ENCODE measurements at places on chromosomes 6 and 20.

GRCh38 chr20:46324960-46325703, 16.8 kb upstream of the CDH22 start:
- no peak for DNase-seq

DNA sequence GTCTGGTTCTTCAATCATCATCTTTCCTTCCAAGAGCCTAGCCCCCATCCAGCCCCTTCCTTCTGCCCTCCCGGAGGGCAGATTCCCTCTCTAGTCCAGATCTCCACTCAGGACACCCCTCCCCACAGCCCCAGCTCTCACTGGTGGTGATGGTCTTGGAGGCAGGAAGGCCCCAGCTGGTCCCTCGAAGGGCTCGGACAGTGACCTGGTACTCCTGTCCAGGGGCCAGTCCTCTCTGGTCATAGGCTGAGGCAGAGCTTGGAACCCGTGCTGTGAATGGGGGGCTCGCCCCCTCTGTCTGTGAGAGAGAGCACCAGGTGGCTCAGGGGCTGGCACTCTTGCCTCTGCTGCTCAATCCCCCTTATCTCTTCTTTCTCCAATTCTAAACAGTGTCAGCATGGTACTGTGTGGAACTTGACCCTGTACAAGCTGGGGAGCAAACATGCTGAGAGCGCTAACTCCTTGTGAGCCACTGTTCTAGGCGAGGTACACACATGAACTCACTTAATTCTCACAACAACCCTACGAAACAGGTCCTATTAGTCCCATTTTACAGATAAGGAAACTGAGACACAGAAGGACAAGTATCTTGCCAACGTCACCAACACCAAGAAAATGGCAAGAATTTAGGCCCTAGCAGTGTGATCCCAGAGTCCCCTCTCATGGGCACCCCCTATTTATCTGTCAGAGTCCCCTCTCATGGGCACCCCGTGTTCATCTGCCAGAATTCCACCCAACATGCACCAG, 19.9 kb downstream of the TNXB start:
- no peak for DNase-seq

- no peak for DNase-seq
Measured at GRCh38 chr6:39236742-39237141, 7.5 kb upstream of the KCNK5 start.

- no peak for DNase-seq
Measured at GRCh38 chr20:34322267-34323105, 19.3 kb upstream of the AHCY start.

DNA sequence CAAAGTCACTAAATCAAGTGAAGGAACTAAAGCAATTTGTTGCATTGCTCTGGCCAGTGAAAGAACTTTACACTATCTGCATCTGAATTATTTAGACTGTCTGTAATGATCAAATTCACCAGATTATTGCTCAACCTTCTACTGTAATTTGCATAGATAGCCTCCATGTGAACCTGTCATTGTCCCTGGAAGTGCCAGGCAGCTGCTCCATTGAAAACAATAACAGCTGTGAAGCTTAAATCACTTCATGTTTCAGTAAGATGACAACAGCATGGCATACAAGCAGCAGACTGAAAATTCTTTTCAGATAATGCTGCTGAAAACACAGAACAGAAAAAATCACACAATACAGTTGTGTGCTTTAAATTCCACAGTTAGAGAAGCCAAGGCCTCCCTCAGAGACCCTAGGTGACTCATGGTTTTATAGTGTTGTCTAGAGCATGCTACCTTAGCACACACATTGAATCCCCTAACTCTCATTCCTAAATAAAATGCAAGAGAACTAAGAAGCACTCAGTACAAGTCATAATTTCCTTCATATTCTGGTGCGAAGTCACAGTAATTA, 248.9 kb downstream of the TPBG start:
- DNase-seq: no peak

DNA sequence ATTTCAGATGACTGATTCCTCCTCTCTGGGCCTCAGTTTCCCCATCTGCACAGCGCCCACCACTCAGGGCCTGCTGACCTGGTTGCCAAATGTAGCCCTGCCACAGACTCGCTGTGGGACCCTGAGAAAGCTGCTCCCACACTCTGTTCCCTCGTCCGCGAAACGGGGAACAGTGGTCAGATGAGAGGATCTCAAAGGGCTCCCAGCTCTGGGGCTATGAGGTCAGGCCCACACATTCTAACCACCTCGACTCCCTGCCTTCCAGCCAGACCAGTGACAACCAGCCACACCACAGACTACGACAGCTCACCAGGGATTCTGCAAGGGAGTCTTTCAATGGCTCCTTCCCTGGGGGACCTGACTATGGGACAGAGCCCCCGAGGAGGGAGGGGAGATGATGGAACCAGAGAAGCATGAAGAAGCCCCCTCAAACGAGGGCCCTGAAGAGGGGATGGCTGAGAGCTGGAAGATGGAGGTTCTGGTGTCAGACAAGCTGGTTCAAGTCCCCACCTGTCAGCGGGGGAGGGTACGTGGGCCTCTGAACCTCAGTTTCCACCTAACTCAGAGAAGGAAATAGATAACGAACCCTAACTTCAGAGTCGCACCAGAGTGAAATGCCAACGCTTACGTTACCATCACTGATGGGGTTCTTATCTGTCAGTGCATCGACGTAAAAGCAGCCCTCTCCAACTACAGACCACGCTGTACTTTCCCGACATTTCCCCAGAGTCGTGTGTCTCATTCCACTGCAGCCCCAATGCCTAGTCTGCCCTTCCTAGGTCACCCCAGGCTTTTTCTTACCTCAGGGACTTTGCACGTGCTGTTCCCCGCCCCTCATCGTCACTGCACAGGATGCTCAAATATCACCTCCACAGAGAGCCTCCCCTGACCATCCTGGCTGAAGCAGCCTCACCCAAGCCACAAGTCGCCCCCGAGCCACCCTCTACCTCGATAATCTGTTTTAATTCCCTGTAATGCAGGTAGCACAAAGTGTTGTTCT, 60.5 kb downstream of the PREX1 start:
- no peak for DNase-seq

- no peak for DNase-seq
Measured at GRCh38 chr20:2585811-2586210, 49.4 kb downstream of the TMC2 start.

DNA sequence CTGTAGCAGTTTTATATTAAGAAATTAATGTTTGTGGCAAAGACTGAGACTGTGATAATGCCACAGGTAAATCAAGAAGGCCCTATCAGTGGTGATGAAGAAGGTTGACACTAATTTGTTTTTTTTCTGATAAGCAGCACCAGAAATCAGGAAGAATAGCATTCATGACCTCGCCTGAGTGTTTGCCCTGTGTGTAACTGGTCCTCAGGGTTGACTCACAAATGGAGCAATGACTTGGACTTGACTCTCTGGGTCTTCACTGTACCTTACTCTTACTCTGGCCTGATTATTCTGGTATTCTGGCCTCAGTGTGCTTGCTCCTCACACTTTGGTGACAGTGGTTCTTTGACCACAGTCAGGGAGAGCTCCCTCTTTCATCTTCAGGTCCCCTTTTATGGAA, 243.9 kb downstream of the HAO1 start:
- DNase-seq: no peak

- no peak for DNase-seq
Measured at GRCh38 chr6:14738933-14739332, 506.9 kb upstream of the JARID2 start.

DNA sequence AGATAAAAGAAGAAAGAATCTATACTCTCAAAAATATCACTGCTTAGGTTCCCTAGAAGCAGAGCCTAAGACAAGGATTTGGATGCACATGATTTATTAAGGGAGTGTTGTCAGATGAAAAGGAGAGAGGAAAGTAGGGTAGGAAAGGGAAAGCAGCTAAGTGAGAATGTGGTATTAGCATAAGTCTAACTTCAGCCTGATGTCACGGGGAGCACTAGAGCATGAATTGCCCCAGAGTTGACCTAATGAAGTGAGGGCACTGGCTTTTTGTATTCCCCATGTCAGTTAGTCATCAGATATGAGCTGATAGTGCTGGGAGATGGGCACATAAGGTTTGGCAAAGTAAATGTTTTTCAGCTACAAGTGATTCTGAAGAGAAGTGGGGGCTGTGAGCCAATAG, 129.0 kb upstream of the THEMIS start:
- no peak for DNase-seq

DNA sequence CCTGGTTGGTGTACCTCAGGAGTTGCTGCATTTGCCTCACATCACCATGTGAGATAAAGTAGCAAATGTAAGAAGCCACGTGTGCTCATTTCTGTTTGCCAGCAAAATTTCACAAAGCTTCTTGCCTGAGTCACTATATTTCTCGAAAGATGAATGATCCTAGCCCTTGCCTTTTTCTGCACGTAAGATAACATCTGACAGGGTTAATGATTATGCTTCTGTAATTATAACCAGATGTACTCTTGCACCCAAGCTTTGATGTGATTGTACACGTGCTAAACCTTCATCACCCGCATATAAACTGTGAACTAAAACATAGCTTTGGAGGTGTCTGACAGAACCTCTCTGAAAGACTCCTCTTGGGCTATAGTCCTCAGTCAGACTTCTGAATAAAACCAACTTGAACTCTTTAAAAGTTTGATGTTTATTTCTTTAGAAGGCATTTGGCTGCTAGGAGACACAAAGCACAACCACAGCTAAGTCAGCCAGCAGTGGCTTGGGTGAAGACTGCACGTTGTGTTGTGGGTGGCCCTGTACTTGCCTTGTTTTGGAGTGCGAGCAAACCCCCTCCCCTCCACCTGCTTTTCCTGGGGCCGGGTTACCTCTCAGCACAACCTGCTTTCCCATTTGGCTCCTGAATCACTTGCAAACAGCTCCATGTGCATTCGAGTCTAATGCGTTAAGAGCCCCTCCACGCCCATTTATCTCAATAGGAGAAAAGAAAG, 19.3 kb downstream of the PROKR2 start:
- DNase-seq: no peak

GRCh38 chr6:82196161-82196560, 51.4 kb downstream of the IBTK start:
- DNase-seq: no peak

GRCh38 chr20:59814840-59815340, 118.5 kb downstream of the SYCP2 start:
- DNase-seq: peak; percentile 8

GRCh38 chr6:41976794-41977484, 35.3 kb upstream of the CCND3 start:
- peak; percentile 43 for DNase-seq

DNA sequence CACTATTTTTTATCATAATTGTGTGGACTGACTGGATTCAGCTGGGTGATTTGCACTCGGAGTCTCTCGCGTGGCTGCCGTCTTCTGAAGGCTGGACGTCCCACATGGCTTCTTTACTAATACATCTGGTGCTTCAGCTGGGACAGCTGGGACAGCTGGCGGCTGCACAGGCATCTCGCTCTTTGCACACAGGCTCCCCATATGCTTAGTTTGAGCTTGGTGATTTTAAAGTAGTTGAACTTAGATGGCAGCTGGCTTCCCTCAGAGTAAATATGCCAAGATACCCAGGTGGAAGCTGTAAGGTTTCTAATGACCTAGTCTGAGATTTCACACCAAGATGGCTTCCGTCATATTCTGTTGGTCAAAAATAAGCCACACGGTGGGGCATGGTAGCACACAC, 38.7 kb upstream of the PPP1R3G start:
- DNase-seq: no peak

GRCh38 chr20:40265825-40266533, 423.1 kb downstream of the MAFB start:
- no peak for DNase-seq

DNA sequence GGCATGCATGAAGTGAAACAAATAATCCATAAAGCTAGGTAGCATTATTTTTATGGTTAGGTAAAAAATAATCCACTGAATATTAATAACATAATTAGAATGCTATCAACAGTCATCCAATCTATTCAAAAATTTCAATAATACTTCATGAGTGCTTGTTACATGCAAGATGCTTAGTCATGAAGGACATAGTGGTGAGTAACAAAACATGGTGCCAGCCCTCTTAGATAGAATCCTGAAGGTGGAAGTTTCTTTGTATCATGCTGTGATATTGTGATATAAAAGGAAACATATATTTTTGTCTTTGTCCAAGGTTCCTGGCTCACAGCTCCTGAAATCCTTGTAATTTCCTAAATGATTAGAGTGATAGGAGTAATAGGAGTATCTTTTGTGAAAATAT, 14.9 kb downstream of the RCAN2 start:
- no peak for DNase-seq

- no peak for DNase-seq
Measured at GRCh38 chr6:42294759-42295158, 77.1 kb upstream of the MRPS10 start.

GRCh38 chr20:57840504-57841296, 130.9 kb upstream of the PMEPA1 start:
- DNase-seq: no peak

All from stimulated activated CD4-positive, alpha-beta T cell treated with anti-CD3 and anti-CD28 coated beads, Interleukin-2, amount 100 ng/mL, for 24 hours (primary cell).